Articular chondrocyte of knee joint (primary cell): ENCODE measurements at places on chromosomes 6 and 20. TPM values are rescaled to one million over a fixed set of nuclear protein-coding genes. Genes with fewer than 3 reads are reported as not detected.

Gene ZHX3
- 41.2 and 49.1 TPM in 2 replicates for total RNA-seq

Gene SLC17A2
- total RNA-seq = not detected in 2 replicates

Gene NRM
- 3.5 and 4.4 TPM in 2 replicates for total RNA-seq

Gene MOG
- total RNA-seq = under 0.01 TPM in 1 of 2 replicates, not detected in the other

Gene MCM3
- total RNA-seq = 23.5 and 28.9 TPM in 2 replicates

Gene CHRNA4
- not detected in 2 replicates for total RNA-seq

Gene ZNF165
- total RNA-seq = 0.97 and 1.0 TPM in 2 replicates

Gene MOXD1
- 19.5 and 39.2 TPM in 2 replicates for total RNA-seq

Gene ELOVL2
- 0.13 and 0.22 TPM in 2 replicates for total RNA-seq

Gene RNASET2
- total RNA-seq = 24.3 and 70.5 TPM in 2 replicates

Gene SIRPB1
- total RNA-seq = not detected in 2 replicates
